D341Med (cell line): ENCODE measurements at places on chromosomes 7 and 10.

GRCh38 chr7:149869291-149869650 is 4.5 kb upstream of the ATP6V0E2 start:
- DNase-seq, result no peak

DNA sequence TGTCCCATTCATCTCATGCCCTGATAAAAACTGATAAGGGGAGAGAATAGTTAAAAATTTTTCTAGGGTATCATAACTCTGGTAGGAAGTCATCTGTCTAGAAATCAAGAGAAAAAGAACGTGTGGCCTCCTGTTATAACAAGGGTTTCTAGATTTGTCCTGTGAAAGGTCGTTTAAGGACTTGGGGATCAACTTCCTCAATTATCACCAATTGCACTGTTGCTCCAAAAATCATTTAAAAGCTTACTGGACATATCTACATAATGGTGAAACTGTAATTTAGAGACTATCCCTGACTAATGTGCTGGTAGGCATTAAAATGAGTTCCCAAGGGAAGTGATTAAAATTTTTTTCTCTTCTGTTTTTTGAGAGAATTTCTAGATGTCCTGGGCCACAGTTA is 58.2 kb downstream of the GPR141 start:
- DNase-seq, result no peak

DNA sequence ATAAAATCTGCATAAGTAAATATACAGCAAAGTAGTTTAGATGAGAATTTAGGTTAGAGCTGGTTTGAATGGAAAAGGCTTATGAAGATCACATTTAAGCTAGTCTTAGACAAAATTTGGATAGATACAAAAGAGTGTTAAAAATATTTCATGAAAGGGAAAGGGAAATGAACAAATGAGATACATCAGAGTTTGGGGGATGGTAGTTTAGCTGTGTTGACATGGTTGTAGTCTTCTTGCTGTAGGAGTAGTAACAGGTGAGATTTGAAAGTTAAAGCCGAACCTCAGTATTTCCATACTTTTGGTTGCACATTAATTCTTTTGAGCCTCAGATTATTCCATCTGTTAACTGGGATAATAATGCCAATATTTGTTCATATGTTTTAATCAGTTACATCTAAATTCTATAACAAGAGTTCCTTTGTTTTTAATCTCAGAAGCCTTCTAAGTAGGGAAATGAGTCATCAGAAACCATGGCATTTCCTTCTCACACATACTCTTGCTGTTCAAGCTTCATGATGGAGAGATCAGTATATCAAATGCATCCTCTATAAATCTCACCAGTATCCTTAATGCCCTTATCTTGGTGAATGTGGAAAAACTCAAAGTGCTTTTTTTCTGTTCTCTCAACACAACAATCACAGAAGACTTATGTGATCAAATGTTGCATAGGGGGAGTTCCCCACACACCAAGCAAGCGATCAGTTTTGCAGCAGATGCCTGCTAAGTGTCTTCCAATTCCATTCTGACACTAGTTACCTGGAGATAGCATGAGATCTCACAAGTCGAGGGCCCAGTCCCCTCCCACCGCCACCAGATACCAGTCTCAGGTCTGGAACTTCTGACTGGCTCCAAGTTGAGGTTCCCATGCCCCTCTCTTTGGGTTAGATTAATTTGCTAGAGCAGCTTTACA is 84.7 kb downstream of the MAPK8 start:
- no peak for DNase-seq

DNA sequence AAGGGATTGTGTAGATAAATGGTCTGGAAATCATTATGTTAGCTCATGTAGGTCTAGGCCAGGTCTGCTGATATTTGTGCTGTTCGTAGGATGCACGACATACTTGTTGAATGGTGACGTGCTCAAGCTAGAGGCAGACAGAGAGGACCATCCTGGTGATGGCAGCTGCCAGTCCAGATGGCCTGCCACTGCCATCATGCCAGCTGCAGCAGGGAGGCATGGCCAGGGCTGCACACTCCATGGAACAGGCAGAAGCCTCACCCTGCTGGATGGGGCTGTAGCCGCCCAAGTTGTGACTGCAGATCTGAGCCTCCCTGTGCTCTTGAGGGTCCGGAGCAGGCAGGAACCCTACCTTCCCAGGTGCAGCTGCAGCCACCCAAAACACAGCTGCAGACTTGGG is 80.3 kb downstream of the SPDYE5 start:
- no peak for DNase-seq

GRCh38 chr10:48604039-48604990 is 558 bp downstream of the ARHGAP22 start:
- DNase-seq, result no peak

DNA sequence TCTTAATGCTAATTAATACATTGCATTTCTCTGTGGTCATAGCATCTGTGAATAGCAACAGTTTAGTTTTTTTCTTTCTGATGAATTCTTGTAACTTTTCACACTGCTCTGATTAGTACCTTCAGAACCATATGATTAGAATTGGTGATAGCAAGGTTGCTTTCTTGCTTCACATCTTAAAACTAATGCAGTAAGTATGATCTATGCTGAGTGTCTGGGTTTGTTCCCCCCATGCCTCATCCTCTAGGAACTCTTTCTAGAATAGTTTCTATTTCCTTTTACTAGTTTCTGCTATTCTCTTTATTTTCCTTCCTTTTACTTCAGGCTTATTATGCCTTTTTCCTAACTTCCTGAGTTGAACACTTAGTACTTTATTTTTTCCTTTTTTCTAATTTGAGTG is 32.4 kb downstream of the TES start:
- no peak for DNase-seq

DNA sequence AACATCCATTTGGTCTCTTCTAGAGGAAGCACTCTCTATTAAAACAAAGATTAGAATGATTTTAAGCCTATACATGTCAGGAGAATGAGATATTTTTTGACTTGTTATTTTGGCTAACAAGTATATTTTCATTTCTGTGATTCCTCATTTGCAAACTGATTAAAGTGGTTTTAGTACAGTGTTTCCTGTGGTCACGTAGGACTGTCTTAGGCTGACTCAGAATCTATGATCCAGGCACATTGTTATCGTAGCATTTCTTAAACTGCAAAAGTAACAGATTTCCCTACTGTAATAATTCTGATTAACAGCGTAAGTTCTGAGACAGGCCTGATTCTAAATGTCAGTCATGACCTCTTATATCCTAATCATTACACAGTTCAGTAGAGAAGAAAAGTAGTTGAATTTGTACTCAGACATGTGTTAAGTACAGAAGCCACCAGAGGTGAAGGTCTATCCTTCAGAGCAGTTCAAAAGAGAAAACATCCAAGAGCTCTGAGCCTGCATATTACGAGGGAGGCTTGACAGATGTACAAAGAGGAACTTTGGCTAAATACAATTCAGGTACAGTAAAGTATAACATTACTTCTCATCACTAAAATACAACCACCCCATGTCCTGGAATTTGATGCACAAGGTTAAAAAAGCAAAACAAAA is 124.1 kb upstream of the TEX47 start:
- no peak for DNase-seq

DNA sequence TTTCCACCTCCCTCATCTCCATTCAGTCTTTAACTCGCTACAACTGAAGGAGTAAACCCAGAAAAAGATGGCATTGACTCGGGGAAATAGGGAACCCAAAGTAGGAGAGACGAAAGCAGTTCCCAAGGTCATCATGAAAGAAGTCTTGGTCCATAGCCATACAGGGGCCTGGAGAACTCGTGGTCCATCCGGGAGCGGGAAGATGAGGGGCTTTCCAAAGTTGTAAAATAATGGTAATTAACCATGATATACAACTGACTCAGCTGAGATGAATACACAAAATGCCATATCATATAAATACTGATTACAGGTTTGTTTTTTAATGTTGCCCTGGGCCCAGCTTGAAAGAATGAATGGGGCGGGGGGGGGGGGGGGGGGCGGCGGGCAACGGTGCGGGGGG is 32.3 kb downstream of the RBM17 start:
- no peak for DNase-seq

GRCh38 chr10:30002426-30003266 is 56.7 kb downstream of the JCAD start:
- peak; percentile 71 for DNase-seq

DNA sequence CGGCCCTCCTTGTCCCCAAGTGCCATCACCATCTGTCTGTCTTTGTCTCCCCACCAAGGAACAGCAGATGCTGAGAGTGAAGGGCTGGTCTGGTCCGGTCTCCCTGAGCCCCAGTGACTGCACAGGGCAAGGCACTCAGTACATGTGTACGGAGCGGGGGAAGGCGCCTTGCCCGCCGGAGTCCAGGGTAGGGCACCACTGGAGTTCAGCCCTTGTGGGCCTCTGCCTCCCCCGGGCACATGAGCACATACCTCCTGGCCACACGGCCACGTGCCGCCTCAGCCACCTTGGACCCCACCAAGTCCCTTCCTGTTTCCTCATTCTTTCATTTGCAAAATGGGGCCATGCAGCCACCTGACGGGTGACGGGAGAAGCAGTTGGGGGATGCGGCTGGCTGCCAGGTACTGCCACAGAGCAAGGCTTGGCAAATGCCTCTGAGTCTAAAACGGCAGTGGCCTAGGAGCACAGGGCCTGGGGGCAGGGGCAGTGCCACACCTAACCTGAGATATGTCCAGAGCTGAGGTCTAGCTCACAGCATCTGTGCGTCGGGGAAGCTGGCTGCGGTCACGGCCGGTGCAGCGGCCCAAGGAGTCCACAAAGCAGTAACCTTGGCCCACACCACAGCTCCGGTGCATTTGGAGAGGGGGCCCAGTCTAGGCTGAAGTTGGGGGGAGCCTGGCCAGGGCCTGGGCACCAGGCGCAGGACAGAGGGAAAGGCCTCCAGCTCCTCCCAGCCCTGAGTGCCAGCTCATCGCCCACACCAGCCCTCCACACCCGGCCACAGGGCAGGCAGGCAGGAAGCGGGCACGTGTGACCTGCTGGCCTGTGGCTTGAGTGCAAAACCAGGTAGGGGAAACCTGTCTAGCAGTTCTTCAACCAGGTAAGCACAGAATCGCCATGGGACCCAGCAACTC is 5.2 kb downstream of the ADAP1 start:
- DNase-seq, result peak; percentile 22

DNA sequence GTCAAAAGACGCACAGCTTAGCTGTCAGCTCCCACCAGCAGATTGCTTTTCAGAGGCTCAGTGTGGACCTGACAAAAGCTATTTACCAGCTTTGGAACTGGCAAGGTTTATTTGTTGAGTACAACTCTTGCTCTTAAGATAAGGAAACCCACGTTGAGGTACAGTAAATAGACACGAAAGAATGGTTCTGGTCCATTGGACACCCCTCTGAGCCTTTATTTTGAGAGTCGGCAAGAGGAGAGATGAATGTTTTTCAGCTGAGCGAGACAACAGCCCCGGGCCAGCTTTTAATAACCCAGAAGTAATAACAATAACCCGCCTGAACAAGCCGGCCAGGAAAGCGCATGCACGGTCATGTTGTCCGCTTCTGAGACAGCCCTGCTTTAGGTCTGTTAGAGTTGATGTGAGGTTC is 49.0 kb downstream of the WNT2 start:
- DNase-seq, result no peak

- no peak for DNase-seq
These were observed 28.3 kb upstream of the PIK3CG start for GRCh38 chr7:106836816-106837215.

DNA sequence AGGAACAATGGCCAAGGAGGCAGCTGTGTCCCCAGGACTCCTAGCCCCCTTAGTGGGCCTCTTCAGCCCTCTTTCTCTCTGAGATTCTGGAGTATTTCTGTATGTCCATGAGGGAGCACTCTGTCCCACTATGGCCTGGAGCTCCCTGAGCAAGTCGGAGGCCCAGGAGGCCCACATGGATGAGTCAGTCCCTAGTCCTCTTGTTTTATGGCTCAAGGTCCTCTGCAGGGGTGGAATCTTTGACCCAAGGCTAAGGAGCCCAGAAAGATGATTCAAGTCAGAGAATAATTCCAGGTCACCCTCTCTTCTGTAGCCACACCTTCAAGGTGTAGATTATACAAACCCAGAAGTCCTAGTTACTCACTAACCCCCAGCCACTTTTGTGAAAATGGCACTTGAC is 125.6 kb downstream of the PLXNA4 start:
- DNase-seq, result no peak

DNA sequence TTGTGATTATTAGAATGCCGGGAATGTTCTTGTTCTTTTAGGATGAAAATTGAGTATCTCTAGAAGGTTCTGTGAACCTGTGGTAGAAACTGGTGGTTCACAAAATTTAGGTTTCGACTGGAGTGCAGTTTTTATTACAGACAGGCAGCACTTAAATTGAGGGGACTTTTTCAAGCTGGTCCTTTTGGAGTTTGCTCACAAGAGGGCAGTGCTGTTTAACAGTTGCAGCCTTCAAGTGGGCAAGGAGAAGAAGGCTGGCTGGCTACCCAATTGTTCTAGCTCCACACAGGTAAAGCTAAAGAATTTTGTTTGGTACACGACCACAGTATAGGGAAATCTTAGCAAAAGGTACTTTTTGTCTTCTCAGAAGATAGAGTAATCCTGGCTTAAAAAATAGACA is 233.6 kb downstream of the SNX13 start:
- peak; percentile 63 for DNase-seq

GRCh38 chr10:95181726-95182125 is 12.3 kb upstream of the ACSM6 start:
- no peak for DNase-seq

GRCh38 chr7:49010717-49011116 is 86.4 kb downstream of the CDC14C start:
- DNase-seq, result no peak

DNA sequence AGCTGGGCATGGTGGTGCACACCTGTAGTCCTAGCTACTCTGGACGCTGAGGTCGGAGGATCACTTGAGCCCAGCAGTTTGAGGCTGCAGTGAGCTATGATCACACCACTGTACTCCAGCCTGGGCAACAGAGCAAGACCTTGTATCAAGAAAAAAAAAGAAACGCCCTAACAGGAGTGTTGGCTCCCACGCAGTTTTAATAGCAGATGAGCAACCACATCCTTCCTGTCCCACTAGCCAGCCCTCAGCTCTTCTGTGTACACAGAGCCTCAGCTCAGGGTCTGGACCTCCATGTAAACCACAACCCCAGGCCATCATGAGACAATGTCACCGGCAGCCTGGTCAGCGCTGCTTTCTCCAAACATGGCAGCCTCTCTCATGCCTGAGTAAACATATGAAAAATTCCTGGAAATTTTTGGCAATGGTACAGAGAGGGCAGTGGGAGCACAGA is 108.2 kb downstream of the PIP4K2A start:
- DNase-seq, result no peak

DNA sequence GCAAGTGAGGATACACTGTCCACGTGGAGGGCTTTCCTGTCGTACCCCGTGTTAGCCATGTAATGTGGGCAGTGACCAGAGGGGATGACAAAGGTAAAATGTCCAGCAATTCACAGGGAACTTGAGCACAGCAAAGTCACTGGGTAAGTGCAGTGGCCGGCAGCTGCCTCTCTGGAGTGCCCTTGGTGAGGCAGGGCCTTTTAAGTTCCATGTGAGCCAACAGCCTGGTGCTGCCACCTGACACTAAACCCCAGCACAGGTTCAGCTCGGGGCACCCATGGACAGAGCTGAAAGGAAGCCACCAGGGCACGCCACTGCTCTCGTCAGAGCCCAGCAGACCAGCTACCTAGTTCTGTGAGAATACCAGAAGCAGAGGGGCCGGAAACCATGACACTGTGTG is 168.3 kb downstream of the PRKAG2 start:
- no peak for DNase-seq

GRCh38 chr10:47050618-47051455 is 139.6 kb downstream of the PTPN20 start:
- no peak for DNase-seq

GRCh38 chr10:73819513-73820093 is 8.2 kb upstream of the NDST2 start:
- no peak for DNase-seq
